ENCODE measurements at places on chromosomes 16 and 17.

DNA sequence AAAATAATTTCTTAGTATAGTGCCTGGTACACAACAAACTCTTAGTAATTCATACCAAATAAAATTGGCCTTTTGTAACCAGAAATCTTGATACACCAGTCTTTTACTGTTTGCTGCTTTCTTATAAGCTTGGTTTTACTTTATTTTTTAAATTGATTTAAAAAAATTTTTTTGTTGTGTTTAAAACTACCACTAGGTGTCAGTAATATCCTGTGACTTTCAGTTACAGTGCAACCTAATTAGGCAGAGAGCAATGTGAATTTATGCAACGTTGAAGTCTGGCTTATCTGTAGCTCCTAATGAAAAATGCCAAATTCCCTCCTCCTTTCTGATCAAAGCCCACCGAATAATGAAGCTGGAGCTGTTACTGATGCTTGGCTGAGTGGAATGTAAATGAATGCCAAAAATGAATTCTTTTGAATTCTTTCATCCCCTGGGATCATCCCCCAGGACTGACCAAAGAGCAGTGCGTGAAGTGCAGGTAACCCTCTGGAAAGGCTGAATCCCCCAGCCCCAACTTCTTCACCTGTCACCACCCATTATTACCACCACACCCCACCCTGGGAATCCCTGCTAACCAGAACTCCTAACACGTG, 3.8 kb downstream of the ERCC4 start:
- DNase-seq = no peak

DNA sequence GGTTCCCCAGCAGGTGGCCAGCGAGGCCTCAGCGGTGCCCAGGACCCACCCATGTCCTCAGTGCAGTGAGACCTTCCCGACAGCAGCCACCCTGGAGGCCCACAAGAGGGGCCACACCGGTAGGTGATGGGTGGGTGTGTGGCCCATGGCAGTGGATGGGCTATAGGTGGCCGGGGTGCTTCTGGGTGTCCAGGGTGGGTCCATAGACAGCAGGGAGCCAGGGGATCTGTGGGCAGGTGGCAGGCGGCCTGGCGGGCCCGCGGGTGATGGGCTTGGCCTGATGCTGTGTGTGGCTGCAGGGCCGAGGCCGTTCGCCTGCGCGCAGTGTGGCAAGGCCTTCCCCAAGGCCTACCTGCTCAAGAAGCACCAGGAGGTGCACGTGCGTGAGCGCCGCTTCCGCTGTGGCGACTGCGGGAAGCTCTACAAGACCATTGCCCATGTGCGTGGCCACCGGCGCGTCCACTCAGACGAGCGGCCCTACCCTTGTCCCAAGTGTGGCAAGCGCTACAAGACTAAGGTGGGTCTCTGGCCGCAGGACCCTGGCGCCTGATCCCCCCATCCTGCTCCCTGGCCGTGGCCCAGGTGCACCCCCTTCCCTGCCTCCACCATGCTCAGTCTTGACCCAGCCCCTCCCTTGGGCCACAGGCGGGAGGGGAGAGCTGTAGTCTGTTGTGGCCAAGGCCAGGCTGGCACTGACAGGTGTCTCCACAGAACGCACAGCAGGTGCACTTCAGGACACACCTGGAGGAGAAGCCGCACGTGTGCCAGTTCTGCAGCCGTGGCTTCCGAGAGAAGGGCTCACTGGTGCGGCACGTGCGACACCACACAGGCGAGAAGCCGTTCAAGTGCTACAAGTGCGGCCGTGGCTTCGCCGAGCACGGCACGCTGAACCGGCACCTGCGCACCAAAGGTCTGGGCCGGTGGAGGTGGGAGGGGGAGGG, 2.1 kb upstream of the DNASE1L2 start:
- no peak for DNase-seq

GRCh38 chr17:80720610-80721577, 176.3 kb downstream of the RPTOR start:
- DNase-seq = no peak

- no peak for DNase-seq
These were observed 2.7 kb upstream of the AP1G1 start for GRCh38 chr16:71811261-71811803.

DNA sequence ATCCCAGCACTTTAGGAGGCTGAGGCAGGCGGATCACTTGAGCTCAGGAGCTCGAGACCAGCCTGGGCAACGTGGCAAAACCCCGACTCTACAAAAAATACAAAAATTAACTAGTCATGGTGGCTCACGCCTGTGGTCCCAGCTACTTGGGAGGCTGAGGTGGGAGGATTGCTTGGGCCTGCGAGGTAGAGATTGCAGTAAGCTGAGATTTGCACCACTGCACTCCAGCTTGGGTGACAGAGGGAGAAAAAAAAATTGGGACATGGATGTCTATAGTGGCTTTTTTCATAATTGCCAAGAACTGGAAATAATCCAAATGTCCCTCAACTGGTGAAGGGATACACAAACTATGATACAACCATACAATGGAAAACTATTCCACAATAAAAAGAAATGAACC, 28.6 kb downstream of the OSBPL7 start:
- DNase-seq = no peak

DNA sequence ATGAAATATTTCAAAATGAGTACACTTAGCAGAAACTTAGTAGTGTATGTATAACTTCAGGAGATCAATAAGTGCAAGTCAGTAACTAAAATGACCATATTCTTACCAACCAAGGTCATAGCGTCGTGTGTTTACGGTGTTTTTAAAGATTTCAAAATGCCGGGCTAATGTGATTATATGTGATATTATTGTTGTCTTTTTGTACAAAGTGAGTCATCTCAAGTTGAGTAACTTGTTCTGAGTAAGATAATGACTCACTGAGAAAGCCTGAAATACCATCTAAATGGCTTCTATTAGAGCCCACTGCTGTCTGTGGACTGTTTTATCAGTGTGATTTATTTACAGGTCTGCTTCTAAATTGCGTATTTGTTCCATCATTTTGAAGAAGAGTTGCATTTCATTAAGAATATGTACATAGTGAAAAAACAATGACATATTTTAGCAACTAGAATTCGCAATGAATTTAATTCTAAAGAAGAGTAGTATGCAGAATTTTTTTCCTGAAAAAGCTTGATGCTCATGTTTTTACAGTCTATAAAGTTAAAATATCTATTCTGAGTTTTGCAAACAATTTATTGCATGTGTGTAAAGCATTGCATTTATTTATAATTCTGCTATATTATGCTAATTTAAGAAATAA, 12.7 kb downstream of the KRT12 start:
- no peak for DNase-seq

DNA sequence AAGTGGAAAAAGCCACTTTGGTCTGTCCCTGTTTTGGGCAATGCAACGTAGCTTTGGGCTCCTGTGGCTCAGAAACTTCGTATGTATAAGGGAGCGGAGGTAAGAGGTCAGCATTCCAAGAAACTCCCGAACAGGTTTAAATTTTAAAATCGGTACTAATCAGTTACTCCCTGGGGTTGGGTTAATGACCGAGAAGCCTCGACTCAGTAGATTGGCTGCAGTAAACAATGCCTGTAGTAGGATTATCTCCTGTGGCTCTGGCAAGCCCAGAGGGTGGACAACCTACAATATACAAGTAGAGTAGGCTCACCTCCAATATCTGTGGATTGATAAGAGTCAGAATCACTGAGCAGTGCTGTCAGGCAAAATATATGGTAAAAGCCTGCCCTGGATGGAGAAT, 1.6 kb upstream of the GNA13 start:
- DNase-seq = no peak

DNA sequence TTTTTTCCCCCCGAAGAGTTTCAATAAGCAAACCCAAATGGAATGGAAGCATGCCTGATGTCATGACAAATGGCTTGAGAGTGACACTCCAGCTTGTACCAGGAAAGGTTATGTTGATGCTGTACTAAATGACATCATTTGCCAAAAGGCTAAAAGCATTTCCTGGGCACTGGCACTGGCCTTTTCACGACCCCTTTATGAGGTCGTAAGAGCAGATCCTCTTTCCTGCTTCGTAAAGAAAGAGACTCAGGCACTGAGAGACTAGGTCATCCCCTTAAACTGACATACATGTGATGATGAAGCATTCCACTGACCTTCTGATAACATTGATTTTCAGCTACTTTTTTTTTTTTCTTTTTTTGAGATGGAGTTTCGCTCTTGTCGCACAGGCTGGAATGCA, 30.5 kb downstream of the CEP295NL start:
- no peak for DNase-seq

GRCh38 chr16:10971560-10971961, 27.2 kb downstream of the CLEC16A start:
- DNase-seq = no peak

GRCh38 chr16:67464565-67464964, 16.4 kb downstream of the ATP6V0D1 start:
- no peak for DNase-seq

GRCh38 chr17:63399316-63399715, 46.8 kb downstream of the CYB561 start:
- no peak for DNase-seq

GRCh38 chr16:87420026-87421002, 28.2 kb downstream of the MAP1LC3B start:
- DNase-seq = no peak

DNA sequence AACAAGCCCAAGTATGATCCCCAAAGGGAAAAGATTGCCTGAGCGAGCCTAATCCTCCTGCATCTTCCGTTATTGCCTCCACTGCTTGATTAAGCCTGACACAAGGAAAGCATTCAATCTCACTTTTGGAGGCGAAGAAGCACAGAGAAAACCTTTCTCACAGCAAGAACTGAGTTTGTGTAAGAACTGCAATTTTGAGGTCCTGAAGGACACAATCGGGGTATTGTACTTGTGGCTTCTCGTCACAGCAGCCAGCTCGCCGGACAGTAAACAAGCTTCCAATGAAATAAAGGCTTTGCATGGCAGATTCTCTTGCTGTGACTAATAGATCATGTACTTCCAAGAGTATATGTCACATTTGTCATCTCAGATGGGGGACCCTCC, 18.7 kb upstream of the FOXF1 start:
- no peak for DNase-seq

DNA sequence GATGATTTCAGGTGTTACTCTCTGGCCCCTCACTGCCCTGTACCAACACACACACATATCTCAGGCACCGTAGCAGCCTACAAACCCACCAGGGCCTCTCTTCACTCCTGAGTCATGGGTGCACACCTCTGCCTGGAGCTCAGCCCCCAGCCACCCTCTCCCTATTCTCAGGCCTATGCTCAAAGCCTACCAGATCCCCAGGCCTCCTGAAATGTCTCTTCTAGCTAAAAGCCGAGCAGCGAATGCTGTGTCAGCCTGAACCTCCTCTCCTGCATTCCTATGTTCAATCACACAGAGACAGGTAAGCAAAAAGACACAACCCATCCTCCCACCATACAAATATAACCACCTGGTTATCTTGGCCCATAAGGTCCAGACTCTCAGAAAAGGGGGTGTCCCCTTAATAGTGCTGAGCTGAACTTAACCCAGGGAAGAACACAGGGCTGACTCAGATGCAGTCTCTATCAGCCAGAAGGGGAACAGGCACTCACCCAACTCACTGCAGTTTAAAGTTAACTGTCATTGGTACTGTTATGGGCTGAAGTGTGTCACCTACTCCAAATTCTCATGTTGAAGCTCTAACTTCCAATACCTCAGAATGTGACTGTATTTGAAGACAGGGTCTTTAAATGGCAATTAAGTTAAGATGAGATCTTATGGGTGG, 62.0 kb upstream of the TEKT3 start:
- no peak for DNase-seq

DNA sequence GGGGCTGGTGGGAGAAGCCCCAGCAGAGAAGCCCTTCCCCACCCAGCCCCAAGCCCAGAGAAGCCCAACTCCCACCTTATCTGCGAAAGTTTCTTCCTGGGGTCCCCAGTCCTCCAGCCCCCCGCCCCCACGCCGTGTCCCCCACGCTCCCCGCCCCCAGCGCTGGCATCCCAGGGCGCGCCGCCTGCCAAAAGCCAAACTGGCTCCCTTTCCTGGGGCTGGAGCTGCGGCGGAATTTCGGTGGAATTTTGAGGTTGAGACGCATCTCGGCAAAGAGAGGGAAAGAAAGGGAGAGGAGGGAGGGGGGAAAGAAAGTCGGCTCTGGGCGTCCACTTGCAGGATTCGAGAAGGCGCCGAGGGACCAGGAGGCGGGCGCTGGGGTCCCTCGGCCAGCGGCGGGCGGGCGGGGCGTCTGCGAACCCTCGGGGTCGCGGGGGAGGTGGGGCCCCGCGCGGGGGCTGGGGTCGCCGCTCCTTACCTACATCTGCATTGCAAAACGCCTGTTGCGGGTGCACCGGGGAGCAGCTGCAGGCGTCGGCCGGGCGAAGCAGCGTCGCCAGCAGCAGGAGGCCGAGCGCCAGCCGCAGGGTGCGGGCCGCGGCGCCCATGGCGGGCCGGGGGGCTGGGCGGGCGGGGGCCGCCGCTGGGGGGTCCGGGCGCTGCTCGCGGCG, 571 bp downstream of the TIMP2 start:
- no peak for DNase-seq
